ENCODE measurements at places on chromosomes 2 and 18. TPM values are rescaled to one million over a fixed set of nuclear protein-coding genes. Genes with fewer than 3 reads are reported as not detected.

GRCh38 chr2:73239776-73240175, 5.7 kb downstream of the CCT7 start:
- DNase-seq: no peak

GRCh38 chr2:126885751-126886210, 12.9 kb upstream of the TEX51 start:
- peak; percentile 75 for DNase-seq

DNA sequence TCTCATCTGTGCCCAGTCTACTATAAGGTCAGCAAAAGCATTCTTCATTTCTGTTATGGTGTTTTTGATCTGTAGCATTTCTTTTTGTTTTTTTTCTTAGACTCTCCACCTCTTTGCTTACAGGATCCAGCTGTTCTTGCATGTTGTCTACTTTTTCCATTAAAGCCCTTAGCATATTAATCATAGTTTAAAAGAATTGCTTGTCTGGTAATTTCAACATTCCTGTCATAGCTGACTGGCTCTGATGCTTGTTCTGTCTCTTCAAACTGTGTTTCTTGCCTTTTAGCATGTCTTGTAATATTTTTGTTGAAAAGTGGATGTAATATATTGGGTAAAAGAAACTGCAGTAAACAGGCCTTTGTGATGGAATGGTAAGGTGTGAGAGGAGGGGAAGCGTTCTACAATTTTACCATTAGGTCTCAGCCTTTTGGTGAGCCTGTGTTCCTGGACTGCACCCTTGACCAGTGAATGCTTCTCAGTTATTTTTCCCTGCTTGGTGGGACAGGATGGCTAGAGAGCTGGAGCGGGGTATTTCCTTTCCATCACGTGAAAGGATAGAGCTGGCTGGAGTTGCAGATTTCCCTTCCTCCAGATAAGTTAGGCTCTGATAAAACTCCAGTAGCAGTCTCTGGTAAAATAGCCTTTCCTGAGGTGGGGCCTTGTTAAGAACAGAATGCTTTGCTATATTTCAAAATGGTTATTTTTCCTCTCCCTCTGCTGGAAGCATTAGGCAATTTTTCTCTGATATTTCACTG, 65.4 kb downstream of the PLA2R1 start:
- no peak for DNase-seq

DNA sequence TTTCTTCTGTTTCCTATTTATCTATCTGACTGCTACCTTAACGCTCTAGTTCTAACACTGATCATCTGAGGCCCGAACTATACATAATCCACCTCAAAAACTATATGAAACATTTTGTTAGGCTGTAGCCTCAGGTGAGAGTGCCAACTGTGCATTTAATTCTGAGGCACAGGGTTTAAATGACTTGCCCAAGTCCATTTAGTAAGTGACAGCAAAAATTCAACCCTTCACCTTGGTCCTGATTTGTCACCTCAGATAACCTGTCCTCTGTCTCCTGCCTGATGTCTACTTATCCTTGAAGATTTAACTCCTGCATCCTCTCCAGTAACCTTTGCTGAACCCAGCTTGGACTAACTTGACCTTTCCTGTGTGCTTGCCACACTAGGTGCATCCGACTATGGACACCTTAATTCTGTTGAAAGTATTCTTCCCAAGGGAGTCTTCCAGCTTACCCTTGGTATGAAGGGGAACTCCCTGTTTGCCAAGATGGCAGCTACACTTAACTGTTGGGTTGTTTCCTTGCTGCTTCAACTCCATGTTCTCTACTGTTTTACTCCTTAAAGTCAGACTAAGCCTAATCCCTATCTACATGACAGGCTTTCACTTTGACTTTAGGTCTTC, 23.5 kb downstream of the CD302 start:
- DNase-seq: no peak

DNA sequence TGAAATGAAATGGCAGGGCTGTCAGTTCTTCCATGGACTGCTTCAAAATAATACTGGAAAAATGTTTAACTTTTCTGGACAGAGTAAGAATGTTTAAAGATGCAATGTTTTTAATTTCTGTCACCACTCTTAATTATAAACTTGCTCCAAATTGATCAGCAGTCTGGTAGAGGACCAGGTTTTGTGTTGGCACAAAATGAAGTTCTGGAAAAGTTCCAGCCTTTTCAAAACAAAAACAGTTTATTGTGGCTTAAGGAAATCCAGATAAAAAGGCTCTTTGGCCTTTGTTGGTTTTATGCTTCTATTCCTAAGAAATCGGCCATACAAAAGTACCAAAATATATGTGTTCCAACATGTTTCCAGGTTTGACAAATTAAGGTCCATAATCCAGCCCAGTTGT, 48.8 kb downstream of the PTRHD1 start:
- no peak for DNase-seq

DNA sequence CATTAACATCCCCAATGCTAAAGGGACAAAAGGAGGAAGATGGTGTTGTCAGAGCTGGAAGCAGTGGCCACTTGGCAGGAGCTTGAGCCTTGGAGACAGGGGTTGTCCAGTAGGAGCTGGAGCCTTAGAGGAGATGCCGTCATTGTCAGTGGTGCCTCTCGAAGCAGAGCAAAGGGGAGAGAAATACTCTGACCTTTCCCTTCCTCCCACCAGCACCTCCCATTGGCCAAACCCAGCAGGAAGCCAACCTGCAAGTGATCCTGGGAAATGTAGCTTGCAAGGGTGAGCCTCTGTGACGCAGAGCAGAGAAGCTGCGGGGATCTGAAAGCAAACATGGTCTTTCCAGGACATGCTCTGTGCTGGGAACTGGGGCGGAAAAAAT, 33.7 kb upstream of the MRPL19 start:
- no peak for DNase-seq

DNA sequence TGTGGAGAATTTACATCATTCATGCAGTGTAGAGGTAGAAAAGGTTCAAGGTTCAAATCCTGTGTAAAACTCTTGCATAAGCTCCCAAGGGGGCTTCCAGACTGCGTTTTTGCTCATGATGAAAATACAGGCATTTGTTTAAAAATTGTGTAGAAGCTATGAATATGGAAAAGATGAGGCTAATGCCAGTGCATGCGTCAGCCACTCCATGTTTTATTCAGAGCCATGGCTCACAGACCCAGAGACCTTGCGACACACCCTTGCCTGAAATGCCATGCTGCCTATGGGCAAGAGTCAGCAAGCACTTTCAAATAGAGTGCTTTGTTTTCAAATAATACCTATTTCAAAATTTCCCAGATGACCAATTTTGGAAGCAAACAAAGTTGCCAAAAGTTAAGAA, 262.3 kb downstream of the TRIB2 start:
- no peak for DNase-seq

- no peak for DNase-seq
These were observed 57.0 kb upstream of the KCNG2 start for GRCh38 chr18:79740521-79741361.

- peak; percentile 75 for DNase-seq
These were observed 779 bp downstream of the PTPRN start for GRCh38 chr2:219308142-219309101.

- no peak for DNase-seq
These were observed 159.4 kb downstream of the CCDC148 start for GRCh38 chr2:158297120-158297519.

DNA sequence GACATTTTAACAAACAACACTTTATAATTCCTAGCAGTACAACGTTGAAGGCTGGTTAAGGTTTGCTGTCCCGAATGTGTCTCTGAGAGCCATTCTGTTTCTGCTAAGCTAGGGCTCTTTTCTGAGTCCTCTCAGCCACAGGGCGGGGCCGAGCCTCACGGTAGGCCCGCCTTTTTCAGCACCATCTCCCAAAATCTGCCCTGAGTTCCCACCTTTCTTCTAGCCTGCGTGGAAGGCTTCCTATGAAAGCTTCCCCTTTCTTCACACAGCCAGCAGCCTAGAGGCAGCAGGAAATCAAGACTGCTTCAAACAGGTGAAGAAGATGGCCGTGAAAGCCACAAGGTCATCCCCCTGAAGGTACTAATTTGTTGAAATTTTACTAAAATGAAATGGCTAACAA, 255.5 kb downstream of the CDH2 start:
- no peak for DNase-seq

DNA sequence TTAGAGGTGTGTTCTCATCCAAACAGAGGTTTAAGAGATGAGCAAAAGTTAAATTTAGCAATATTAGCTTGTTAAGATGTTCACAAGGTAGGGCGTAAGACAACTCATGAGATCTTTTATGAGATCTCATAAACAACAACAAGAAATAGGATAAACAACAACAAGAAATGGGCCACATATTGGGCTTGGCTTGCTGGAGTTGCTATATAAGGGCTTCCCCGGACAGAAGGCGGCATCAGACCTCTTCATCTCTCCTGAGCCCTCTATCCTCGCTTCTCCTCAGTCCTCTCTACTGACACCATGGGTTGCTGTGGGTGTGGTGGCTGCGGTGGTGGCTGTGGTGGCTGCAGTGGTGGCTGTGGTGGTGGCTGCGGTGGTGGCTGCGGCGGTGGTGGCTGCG, at the start of gene SCYGR8:
Gene SCYGR8, plus strand, starts transcription at position 301 of the 400 bp plus-strand sequence. Its CDS starts 0 bp downstream, at position 301.
- no peak for DNase-seq

GRCh38 chr2:70922235-70923234, 13.2 kb upstream of the ATP6V1B1 start:
- peak; percentile 29 for DNase-seq

DNA sequence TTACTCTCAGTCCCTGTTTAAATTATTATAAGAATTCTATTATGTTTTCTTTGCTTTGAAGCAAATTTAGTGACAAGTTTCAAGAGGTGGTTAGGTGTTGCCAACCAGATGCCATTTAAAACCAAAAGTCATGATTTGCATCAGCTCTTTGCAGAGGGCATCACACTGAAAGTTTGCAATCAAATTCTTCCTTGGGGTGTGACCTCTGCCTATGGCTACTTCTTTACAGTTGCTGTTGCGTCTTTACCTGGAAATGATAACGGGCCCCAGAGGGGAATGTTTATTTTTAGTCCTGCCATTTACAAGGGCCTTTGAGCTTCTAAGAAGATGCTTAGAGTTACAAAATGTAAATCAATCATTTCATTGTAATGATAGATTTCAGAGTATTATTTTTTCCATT, 561.0 kb downstream of the ARHGAP15 start:
- DNase-seq: no peak

- DNase-seq: no peak
These were observed 174.9 kb downstream of the RAB3GAP1 start for GRCh38 chr2:135226961-135227360.

DNA sequence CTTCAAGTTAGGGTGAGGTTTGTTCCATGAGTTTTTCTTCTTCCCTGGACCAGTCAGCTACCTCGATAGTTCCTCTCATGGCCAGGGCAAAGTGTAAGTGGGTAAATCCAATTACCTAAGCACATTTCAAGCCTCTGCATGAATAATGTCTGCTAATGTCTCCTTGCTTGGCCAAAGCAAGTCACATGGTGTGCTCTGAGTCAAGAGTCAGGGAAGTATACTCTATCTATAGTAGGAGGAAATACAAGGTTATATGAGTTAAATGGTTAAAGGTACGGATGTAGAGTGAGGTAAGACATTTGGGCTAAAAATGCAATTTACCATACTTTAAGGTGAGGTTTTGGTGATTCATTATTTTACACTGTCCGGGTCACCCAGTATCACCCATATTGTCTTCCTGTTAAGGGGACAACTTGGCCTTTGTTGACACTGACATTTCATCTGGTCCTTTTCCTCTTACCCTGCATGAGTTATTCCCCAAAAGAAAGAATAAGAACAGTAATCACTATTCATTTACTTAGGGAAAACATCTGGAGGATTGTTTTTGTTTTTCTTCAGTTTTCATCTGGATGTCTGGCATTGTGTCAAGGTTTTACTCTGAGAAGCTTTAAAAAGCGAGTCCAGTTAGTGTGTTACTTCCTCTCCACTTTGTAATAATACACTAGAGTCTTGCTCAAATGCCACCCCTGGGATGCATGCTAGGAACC, 405.5 kb downstream of the RND3 start:
- no peak for DNase-seq

DNA sequence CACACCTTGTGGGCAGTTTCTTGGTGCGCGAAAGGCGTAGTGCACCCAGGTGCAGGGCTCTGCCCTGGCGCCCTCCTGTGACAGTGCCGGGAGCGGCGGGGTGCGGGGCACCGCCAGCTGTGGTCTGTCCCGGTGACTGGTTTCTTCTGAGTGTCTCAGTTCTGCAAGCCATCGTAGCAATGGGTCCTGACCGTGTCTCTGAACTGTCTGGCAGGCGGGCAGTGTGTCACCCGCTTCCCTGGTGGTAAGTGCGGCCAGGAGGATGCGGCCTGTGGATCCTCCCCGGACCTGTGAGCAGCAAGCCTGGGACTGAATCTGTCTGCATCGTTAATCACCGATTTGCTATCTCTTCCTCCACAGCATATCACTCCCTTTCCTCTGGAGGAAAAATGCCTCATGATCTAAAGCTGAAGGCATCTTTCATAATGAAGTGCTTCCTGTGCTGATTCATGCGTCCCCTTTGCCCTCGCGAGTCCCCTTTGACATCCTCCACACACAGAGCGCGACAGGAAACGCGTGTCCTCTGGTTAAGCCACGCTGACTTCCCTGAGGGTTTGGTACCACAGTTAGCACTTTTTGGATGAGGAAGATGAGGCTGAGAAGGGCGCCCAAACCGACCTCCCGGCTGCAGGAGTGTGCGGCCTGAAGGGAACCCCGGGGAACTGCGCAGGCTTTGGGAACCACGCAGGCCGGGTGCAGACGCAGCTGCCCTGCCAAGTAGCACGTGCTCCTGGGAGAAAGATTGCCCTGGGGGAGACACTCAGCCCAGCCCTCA, 416.0 kb upstream of the HS6ST1 start:
- peak; percentile 77 for DNase-seq

GRCh38 chr18:76495006-76495370, at the start of gene ZNF516:
Gene ZNF516, minus strand, starts transcription at chr18:76495242. Its CDS starts 52,188 bp downstream, at chr18:76443054.
- no peak for DNase-seq

DNA sequence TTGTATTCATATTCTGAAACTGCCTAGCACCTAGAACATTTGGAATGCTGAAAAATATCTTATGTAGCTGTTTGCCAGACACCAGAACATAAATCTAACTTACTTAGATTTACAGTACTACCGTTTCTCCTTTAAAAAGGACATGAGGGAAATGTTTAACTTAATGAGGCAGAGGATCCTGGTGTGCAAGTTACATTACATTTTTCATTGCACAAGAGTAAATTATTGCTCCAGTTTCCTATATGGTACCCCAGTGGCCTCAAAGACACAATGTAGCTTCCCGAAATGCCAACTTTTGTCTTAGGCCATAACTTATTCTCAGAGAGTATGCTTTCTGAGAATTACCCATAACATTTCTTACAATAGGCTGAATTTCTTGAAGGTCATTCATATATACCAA, 105.5 kb upstream of the DTNA start:
- DNase-seq: no peak

Gene ARHGAP15
- total RNA-seq: 6.8 TPM

Gene SP5
- total RNA-seq: 0.92 TPM

Gene CCDC121
- total RNA-seq: 3.5 TPM

Gene KLHL41
- 90.5 TPM for total RNA-seq

Gene CDH2
- total RNA-seq: 367 TPM

Gene TRIM43
- not detected for total RNA-seq
